Epithelial cell of esophagus (primary cell): ENCODE measurements at places on chromosomes 7 and 10.

- no peak for DNase-seq
Measured at GRCh38 chr10:3067859-3068179, 471 bp downstream of the PFKP start.

DNA sequence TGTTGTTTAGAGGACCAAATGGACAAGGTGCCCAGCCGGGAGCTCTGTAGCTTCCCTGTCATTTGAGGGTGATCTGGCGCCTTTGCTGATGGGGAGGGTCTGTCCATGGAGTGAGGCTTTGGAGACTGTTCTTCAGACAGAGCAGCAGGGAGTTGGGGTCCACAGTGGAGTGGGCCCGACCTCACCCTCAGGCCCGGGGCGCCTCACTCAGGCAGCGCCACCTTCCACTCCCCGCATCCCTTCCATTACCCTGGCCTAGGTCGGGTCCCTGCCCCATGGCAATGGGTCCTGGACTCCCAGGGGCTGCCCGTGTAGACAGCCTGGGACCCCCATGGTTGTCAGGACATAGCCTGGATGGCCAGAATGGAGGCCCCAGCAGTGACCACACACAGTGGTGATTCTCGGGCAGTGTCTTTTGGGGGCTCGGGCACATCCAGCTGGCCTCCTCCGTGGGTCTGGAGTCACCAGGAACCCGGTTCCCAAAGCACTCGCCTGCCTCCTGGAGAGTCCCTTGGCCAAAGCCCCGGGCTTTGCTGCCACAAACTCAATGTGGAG, 38.5 kb downstream of the TCERG1L start:
- DNase-seq: no peak

DNA sequence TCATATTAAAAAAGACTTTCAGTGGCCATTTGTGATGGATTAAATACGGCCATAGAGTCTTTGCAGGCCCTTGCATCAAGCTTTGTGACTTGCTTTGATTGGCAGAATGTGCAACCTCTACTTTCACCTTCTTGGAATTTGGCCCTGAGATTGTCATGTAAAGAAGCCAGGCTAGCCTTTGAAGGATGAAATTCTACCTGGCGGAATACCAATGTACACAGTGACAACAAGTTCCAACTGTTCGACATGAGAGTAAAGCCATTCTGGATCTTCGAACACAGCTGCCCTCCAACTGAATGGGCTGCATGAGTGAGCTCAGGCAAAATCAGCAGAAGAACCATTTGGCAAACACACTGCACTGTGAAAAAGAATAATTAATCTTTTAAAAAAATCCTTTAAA, 321.3 kb downstream of the PHF14 start:
- DNase-seq: no peak

- no peak for DNase-seq
Measured at GRCh38 chr10:13657101-13657680, 70.4 kb downstream of the PRPF18 start.

DNA sequence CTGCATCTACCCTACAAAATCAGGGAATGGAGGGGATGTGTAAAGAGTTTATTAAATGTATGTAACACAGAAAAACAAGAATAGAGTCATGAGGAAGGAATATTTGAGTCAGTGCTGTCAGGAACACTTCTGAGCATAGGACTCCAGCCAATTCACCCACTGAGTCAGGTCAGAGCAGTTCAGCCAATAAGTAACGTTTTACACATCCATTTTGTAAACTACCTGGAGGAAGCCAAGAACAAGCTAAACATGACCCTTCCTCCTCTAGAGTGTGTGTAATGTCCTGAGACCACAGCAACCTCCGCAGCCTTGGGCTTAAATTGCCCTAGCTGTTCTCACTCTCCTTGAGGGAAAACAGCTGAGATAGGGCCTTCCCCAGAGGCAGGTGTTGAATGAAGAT, 691.5 kb upstream of the LRRN3 start:
- peak; percentile 2 for DNase-seq

DNA sequence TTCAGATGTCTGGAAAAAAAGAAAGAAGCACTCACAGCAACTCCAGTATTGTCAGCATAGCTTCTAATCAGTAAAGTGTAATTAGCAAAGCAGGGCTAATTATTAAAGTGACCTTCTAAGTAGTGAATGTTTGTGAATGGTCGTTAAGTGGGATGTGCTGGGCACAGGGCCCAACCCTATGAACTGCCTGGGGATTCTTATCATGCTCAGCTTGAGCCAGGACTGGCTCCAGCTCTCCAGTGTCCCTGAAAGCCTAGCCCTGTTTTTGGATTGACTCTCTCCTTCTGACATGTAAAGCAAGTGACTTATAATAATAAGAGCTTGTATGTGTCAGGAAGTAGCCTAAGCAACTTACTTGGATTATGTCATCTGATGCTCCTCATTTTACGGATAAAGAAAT, 9.5 kb upstream of the TBX20 start:
- no peak for DNase-seq

DNA sequence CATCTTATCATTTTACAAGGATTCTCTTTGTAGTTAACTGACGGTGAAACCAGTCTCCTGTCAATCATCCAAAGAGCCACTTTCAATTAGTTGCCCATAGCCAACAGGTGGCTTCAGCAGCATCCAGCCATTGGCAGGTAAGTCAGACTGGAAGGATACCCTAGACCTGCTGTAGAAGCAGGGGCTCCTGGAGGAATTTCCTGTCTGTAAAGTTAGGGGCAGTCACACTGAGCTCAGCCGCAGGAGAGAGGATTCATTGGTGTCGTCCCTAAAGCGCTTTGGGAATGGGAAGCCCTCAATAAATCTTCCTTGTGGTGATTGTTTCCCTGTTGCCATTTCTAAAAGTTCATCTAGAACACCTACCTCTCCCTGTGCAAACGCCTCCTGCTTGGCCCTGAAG, 140.4 kb downstream of the CELF2 start:
- DNase-seq: no peak

- peak; percentile 40 for DNase-seq
Measured at GRCh38 chr7:12490107-12490688, 80.3 kb upstream of the SCIN start.

DNA sequence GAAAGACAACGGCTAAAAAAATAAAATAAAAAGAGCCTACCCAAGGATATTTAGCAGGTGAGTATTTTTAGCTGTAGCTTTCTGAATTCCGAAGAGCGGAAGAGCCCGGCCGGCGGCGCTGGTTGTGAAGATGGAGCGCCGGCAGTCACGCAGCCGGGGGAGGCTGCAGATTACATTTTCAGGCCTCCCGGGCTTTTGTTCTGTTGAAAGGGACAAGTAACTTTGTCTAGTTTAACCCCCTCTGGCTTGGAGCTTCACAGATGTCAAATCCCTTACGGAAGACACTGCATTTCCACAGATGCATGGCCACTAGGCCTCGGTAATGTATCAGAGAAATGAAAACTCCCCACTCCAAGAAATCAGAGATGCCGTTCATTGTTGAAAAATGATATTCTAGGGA, 497.6 kb upstream of the MKI67 start:
- DNase-seq: no peak

DNA sequence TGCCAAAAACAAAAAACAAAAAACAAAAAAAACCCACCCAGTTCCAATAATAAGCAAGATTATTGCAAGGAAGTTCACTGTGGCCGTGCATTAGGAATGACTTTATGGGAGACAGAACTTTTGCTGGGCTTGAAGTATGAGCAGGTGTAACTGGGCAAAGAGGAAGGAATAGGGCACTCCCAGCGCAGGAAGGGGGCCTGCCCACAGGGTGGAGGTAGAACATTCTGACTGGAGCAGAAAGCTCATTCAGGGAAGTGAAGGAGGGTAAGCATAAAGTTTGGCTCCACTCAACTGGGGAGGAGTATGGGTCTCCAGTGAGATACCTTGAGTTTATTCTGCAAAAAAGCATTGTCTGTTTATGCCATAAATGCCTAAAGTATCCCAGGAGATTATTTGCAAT, 42.1 kb upstream of the WIPF3 start:
- no peak for DNase-seq

- DNase-seq: no peak
Measured at GRCh38 chr7:74026406-74026902, 1.5 kb upstream of the ELN start.

GRCh38 chr7:13144673-13145072, 457.2 kb downstream of the ARL4A start:
- DNase-seq: no peak

DNA sequence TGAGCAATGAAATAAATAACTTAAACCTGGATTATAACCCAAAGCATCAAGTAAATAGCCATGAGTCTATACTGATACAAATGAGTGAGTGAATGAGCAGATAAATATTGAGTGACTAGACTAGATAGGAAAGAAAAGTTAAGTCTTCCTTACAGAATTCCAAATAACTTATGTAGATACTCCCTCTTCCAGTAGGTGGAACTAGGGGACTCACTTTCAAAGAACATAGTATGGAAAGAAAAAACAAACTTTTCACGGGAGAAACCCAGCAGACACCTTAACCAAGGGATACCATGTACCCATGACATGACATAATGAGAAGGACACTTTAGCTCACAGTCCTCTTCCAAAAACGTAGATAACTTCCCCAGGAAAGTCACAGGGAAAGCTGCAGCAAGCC, 32.2 kb downstream of the CSGALNACT2 start:
- DNase-seq: no peak

DNA sequence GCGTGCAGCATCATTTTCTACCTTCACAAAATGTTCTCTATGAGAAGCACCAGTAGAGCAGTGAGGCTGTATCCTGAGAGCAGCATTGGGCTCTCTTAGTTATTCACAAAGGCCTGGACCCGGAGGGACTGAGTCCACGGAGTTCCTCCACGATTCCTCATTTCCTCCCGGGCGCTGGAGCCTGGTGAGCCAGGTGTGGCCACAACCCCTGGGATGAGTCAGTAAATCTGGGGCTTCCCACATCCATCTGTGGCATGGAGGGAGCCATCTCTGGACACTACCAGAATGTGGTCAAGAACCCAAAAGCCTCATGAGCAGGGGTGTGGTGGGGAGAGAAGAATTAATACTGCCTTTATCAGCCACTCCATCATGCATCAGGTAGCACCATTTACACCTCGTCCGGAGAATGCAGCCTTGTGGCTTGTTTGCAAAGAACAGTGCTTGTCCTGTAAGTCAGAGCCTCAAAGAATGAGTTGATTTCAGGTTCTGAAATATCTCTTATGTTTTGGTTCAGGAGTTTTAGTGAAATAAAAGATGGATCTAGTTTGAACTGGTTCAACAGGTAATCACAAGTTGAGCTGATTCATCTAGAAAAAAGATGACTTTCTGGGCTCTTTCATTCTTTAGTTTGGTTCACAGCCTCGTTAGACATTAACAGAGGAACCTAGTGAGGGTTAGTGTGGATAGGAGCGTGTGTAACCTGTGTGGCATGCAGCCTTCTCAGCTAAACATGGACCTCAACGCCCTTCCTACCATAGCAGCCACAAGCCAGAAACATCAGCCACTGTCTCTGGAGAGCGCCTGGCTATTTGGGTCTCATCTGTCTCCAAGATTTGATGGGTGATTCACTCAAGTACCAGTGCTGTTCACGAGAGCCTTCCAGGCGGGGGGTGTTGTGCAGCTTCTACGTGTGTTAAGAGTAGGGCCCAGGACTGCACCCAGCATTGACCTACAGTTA, 95.2 kb downstream of the WDR37 start:
- peak; percentile 54 for DNase-seq

DNA sequence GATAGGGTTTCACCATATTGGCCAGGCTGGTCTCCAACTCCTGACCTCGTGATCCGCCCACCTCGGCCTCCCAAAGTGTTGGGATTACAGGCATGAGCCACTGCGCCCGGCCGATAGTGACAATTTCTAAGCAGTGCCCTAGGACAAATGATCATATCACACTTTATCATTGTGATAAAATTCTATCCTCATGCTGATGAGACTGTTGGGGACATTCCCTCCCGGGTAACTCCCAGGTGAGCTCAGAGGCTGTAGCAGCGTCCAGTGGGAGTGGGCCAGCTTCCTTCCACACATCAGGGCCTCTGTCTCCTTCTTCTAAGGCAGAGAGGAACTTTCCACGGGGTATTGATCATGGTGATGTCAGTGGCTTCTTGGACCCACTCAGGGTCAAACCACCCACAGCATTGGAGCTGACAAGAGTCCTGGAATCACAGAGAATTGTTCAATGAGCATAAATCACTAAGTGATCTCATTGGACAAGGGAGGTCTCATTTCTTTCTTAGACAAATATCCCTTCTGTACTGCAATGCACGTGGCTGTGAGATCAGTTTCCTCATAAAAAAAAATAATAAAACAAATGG, 256.1 kb downstream of the KLF6 start:
- DNase-seq: no peak

- peak; percentile 8 for DNase-seq
Measured at GRCh38 chr10:113443141-113443925, 109.5 kb upstream of the HABP2 start.

DNA sequence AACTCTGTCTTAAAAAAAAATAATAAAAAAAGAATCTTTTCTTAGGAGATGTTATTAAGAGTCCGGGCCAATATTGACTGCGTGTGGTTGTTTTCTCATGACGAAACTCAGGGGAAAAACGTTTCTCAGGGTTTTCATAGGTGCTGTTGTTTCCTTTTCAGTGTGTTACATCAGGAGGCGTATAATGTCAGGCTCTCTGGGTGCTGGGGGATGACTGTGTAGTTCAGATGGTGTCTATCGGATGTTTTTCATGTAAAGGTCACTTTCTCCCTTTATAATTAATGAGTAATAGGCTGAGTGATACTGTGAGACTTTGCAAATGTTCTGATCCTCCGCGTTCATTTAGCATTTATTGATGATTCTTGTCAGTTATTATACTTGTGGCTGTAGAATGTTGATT, 84.1 kb downstream of the TAF3 start:
- DNase-seq: no peak

DNA sequence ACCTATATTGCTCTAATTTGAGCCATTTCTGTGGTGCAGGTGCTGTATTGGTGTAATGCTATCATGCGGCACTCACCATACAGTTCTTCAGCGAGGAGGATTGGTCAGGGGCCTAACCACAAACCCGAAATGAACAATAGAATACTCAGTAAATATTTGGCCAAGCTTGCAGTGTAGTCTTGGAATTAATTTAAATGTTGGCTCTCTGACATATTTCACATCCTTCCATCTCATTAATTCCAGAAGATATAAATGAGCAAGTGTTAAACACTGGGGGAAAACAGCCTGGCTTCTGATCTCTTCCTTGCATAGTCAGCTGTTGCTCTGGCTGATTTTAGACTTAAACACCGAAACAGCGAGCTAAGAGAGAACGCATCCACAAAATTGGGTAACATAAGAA, 663.1 kb upstream of the GHITM start:
- no peak for DNase-seq

DNA sequence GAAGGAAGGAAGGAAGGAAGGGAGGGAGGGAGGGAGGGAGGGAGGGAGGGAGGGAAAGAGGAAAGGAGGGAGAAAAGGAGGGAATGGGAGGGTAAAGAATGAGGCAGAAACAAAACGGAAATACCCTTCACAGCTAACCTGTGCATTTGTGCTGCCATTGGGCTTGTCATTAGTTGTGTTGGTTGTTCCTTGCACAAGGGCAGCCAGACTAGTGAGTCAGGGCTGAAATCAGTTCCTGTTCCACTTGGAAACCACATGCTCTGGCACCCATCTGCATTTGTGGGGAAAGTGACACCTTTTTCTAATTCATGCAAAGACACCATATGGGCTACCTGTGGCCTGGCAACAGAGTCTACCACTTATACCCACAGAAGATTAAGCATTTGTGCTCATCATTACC, 1004.0 kb upstream of the C7orf33 start:
- DNase-seq: peak; percentile 46
